ENCODE measurements at places on chromosomes 13 and 19.

GRCh38 chr19:36093146-36093662, 17.7 kb upstream of the OVOL3 start:
- no peak for DNase-seq

DNA sequence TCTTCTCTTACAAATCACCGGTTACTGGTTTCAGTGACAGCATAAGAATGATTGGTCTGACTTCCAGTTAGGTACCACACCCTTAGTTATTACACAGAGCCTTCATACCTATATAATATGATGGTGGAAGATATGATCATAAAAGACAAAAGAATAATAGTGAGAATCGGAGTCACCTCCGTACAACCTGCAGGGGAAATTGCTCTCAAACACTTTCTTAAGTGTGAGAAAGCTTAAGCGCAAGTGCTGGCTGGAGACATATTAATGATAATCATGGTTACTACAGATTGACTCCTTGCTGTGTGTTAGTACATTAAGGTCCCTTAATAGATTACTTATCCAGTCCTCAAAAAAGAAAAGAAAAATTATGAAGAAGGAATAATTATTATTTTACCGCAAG, 1.8 kb upstream of the LHFPL6 start:
- DNase-seq = no peak

DNA sequence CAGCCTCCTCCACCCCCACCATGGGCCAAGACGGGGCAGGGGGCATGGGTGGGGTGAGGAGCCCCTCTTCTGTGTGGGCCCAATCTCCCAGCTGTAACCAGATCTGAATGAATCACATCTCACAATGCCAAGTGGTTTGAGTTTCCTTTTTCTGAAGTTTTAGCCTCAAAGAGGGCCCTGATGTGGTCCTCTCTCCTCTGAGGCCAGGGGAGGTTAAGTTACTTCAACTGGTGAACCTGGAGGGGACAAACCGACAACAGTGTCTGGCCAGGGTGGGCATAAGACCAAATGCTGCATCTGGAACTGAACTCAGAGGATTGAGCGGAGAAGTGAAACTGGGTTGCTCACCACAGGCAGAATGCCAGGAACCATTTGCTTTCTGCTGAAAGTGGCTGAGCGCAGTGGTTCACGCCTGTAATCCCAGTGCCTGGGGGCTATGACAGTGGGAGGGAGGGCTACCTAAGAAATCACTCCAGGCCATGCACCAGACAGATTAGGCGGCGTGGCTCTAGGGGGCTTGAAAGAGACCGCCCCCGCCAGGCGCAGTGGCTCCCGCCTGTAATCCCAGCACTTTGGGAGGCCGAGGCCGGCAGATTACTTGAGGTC, 15.4 kb upstream of the IRGC start:
- no peak for DNase-seq

DNA sequence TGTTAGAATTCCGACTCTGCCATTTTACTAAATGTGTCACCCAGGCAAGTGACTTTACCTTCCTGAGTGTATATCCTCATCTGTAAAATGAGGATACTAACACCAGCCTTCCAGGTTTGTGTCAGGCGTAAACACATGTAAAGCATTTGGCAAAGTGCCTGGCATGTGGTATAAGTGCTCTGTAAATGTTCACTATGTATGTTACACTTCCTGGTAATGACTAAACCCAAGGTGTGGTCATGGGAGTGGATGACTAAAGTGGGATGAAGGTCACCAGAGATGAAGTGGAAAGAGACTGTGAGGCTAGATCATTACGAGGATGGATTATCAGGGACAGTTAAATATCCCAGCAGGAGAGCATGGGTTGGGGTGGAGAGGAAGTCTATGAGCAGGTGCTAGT, 25.6 kb downstream of the DEDD2 start:
- no peak for DNase-seq

DNA sequence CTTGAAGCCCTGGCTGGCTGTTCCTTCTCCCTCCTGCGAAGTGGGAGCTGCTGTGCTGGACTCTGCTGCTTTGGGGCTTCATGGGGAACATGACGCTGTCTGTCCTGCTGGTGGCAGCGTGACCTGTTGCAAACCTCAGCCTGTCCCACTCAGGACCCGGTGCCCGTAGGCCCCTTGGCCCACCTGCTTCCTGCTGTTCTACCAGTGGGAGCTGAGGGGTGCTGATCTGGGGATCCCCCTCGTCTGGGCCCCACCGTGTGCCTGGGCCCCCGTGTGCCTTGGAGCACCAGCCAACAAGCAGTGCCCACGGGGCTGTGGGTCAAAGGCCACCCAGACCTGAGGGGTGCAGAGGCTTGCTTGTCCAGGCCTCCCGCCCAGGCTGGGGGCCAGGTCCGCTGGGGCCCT, 5.3 kb downstream of the SPPL2B start:
- DNase-seq = no peak

GRCh38 chr19:40692212-40692551, 1.7 kb upstream of the NUMBL start:
- DNase-seq = no peak

- no peak for DNase-seq
Observed at GRCh38 chr13:110877737-110878258, 37.1 kb downstream of the ANKRD10 start.

DNA sequence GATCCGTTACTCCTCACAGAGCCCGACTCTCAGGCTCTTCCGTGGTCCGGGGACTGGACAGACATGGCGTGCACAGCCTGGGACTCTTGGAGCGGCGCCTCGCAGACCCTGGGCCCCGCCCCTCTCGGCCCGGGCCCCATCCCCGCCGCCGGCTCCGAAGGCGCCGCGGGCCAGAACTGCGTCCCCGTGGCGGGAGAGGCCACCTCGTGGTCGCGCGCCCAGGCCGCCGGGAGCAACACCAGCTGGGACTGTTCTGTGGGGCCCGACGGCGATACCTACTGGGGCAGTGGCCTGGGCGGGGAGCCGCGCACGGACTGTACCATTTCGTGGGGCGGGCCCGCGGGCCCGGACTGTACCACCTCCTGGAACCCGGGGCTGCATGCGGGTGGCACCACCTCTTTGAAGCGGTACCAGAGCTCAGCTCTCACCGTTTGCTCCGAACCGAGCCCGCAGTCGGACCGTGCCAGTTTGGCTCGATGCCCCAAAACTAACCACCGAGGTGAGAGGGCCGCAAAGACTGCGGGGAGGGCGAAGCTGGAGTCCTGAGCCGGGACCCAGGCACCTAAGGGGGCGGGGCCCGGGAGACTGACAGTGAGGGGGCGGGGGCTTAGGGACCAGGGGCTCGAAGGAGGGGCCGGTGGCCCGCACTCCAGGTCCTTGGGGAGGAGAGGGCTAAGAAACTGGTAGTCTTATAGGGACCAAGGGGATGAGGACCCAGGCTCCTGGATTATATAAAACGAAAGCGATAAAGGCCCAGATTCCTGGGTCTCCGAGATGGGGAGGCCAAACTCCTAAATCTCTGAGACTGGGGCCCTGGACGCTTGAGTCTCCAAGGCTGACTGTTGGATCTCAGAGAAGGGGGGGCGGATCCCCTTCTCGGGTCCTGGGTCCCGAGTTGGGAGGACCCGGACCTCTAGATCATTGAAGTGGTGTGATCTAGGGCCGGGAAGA, 2.0 kb downstream of the ETV2 start:
- DNase-seq = peak; percentile 70

- DNase-seq = no peak
Observed at GRCh38 chr19:6730153-6730804, 7.1 kb downstream of the GPR108 start.

DNA sequence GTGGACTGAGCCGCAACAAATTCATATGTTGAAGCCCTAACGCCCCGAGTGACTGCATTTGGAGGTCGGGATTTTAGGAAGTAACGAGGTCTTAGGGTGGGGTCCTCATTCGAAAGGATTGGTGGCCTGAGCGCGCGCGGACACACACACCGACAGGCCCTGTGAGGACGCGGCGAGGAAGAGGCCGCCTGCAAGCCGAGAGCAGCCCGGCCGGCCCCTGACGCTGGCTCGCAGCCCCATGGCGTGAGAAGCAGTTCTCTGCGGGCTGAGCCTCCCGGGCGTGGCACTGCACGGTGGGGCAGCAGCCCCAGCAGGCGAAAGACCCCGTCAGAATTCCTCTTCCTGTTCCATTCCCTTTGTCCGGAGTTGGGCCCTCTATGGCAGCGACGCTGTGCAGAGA, 131.2 kb downstream of the CRYL1 start:
- DNase-seq = no peak

- no peak for DNase-seq
Observed at GRCh38 chr13:28316129-28316528, 177.8 kb downstream of the PAN3 start.

GRCh38 chr13:44972956-44973581, 16.2 kb downstream of the NUFIP1 start:
- DNase-seq = no peak

DNA sequence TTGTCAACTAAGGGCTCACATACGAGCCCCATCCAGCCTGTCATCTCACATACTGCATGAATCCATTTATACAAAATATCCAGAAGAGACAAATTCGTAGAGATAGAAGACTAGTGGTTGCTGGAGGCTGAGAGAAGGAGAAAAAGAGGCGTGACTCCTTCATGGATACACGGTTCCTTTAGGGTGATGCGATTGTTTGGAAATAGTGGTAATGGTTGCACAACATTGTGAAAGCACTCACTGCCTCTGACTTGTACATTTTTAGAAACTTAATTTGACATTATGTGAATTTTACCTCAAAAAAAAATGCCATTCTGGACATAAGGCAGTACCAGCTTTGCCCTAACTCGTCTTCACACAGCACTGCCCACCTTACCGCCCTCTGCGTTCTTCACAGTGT, 27.3 kb downstream of the IGFL1 start:
- no peak for DNase-seq
